CD4-positive, alpha-beta T cell treated with Interleukin-15 for 4 hours (primary cell): ENCODE measurements at places on chromosomes 3 and 15.

DNA sequence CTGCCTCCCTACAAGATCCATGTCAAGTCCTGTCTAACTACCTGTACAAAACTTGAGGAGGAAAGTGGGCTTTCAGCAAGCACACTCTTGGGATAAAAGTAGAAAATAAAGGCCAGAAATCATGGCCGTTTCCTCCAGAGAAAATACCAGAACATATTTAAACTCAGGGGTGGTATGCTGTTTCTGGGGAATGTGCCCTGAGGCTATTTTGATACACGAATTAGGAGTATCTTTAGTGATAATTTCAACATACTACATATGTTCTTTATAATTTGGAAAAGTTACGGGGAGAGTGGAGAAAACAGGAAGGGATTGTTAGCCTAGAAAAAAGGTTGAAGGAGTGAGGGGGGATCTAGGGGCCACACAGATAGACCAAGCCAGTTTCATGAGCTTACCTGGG is 18.7 kb upstream of the PDCD6IP start:
- DNase-seq = no peak

- DNase-seq = no peak
Measured at GRCh38 chr3:194487289-194488054, 670 bp upstream of the ATP13A3 start.

GRCh38 chr15:52710050-52710707 is 31.0 kb upstream of the ATOSA start:
- no peak for DNase-seq

DNA sequence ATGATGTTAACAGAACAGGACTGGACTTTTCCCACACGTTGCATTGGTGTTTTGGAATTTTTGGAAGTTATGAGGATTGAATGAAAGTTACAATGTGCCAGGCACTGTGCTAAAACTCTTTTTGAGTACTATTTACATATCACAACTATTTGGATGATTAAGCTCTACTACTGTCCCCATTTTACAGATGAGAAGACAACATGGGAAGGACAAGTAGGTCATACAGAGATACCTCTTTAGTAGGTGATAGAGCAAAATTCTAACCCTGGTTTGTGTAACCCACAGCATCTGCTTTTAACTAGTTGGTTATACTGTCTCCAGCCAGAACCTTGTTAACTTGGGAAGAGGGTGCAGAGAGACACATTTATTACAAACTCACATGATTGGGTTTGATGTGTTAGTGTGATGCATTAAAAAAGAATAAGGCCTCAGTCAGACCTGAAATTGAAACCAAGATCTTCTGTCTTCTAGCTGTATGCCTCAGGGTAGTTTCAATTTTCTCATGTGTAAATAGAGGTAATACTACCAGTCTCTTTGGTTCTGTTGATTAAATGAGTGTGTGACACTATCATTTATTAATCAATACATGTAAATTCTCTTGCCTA is 1.4 kb downstream of the NDUFB4 start:
- DNase-seq = no peak

DNA sequence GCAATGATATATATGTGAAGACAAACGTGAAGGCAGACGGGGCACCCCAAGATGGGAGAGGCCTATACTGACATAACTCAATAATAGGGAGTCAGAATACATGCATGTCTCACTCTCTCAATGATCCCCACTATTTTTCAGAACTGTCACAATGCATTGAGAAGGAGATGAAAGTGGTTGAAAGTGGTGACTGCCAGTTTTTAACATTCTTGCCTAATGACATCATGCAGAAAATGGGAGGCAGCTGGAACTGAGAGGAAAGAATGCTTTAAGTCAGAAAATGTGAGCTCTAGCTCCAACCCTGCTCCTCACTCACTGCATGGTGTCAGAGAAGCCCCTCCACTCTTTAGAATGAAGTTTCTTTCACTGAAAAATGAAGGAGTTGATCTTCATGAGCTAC is 55.3 kb upstream of the P2RY1 start:
- no peak for DNase-seq

GRCh38 chr3:127062926-127063325 is 80.0 kb downstream of the PLXNA1 start:
- no peak for DNase-seq

DNA sequence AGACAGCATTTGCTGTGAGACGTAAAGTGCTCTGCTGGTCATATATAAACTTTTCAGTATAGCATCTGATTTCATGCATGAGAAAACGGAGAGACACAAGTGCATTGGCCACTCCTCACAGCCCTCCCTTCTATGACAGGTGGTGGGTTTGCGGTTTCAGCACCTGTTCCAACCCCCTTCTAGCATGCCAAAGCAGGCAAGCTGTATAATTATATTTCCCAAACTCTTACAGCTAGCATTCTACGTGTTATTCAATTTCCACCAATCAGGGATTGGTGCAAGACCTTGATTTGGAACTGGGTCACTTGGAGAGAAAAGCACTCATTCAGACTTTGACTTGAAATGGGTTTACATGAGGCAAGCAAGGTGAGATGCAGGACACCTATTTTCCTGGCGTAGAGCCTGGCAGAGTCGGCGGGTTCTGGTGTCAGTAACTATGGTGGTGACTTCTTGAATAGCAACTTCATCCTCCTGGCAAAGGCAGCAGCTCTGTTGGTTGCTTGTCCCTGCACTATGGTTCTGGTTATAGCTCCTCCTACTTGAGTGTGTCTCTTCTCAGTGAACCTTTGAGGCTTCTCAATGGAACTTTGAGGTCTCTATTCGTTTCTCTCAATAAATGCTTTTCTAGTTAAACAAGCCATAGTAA is 356.5 kb downstream of the TBL1XR1 start:
- DNase-seq = no peak

DNA sequence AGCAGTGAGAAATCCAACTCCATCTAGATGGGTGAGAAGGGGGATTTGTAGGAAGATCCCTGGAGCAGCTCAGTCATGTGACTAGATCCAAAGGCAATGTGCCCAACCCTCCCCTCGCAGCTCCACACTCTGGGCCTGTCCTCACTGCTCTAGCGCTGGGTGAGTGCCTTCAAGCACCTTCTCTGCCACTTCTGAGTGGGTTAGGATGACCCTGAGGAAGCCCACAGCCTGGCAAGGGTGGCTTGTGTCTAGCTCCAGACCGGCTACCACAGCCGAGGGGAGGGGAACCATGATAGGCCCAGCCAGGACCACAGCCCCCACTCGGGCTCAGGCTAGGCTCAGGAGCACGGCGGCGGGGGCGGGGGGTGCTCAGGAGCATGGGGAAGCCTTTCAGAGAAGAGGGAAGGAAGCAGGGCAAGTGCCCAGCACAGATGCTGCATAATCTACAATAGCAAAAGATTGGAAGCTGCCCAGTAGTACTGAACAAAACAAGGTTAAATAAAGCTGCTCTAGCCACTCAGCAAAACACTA is 1.7 kb downstream of the SPATA12 start:
- DNase-seq = no peak

DNA sequence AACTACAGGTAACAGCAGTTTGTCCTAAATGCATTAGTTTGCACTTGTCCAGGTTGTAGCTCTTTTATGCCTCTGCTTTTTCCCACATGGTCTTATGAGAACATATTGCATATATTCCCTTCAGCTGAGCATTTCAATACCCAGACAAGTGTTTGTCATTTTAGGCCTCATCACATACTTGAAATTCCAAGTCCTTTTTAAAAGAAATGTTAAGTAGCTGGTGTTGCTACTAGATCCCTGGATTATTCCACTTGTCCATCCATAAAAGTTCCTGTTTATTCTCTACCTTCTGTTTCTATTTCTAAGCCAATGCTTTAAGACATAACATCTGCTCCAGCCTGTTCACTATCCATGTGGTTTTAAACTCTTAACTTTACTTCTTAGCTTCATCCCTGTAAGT is 128.4 kb downstream of the NECTIN3 start:
- DNase-seq = no peak

DNA sequence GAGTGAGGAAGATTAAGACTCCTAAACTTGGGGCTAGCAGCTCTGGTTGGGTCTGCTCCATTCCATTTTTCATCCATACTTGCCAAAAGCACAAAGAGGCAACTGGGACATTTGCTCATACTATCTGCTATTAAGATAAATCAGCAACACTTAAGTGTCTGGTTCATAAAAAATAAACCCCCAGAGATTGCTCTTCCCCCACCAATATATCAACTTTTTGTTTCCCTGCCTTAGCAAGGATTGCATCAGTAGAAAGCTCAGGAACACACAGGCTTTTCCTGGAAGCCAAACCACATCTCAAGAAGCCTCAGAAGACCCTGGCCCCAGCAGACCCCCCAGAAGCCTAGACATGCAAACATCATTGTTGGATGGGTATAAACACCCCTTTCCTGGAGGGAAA is 232.4 kb upstream of the WNT5A start:
- no peak for DNase-seq

DNA sequence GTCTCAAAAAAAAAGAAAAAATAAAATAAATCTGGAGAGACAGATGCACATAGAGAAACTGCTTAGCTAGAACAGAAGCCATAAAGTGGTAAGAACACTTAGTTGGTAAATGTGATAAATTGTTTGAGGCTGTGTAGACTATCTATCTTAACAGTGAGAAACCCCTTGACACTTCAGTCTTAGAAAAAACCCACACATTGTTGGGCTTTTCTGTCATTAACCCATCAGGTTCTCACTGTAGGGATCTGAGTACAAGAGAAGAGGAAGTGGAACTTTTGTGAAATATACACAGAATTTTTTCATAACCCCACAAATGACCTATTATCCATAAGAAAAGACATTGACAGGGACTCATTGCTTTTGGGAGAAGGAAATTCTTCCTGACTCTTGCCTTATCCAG is 24.4 kb downstream of the TP63 start:
- DNase-seq = no peak

- no peak for DNase-seq
Measured at GRCh38 chr3:134622806-134623365, 27.9 kb downstream of the KY start.

DNA sequence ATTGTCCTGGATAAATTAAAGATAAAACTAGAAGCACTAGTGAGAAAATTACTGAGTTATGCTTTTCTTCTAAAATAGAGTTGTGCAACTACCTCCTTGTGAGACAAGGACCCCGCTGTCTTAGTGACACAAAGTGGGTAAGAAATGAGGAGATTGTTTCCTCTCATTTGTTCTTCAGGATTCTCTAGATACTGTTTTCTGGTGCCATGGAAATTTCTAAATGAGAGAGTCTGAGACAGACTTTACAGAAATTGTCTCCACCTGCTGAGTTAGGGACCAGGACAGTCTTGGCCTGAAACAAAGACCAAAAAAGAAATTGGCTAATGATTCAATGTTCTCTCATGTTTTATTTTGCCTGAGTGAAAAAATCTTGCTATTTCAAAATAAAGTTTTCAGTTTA is 427.5 kb downstream of the TUSC7 start:
- no peak for DNase-seq

DNA sequence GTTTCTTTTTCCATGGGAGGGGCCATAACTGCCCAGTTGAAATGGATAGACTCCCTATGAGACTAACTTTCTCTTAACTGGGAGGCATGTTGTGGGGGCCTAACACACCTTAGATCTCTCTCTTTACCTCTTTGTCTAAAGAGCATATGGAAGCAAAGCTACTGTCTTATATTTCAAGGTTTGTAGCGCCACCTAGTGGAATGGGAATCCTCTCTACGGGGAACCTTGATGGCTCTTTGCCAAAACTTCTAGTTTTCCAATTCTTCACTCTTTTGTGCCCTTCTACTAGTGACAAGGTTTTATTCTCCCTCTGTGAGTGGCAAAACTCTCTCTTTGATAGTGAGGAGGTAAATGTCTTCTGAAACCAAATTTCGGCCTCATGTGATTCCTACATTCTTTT is 1030.4 kb upstream of the CADM2 start:
- no peak for DNase-seq

- no peak for DNase-seq
Measured at GRCh38 chr3:189756582-189757078, 125.4 kb downstream of the TP63 start.

GRCh38 chr3:169298247-169298992 is 365.1 kb downstream of the MECOM start:
- no peak for DNase-seq

GRCh38 chr15:35121611-35122359 is 36.7 kb upstream of the NANOGP8 start:
- no peak for DNase-seq

GRCh38 chr15:40918799-40919392 is 10.2 kb upstream of the DLL4 start:
- no peak for DNase-seq

DNA sequence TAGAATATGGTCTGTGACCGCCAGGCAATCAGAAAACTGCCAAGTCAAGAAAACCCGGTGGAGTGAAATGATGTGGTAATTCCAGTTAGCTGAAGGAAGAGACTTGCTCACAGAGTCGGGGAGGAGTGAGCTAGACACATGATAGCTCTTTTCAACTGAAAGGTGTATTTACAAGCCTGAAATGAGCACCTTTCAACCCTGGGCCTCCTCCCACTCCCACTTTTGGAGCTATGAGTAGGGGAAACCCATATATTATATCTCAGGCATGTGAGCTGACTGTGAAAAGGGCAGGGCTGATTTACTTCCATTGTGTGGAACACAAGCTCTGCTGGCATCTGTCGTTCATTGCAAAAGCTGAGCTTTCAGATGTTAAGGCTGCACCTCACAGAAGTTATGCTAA is 960.2 kb downstream of the TUSC7 start:
- no peak for DNase-seq

- DNase-seq = no peak
Measured at GRCh38 chr3:156535162-156535627, 19.7 kb downstream of the SSR3 start.

DNA sequence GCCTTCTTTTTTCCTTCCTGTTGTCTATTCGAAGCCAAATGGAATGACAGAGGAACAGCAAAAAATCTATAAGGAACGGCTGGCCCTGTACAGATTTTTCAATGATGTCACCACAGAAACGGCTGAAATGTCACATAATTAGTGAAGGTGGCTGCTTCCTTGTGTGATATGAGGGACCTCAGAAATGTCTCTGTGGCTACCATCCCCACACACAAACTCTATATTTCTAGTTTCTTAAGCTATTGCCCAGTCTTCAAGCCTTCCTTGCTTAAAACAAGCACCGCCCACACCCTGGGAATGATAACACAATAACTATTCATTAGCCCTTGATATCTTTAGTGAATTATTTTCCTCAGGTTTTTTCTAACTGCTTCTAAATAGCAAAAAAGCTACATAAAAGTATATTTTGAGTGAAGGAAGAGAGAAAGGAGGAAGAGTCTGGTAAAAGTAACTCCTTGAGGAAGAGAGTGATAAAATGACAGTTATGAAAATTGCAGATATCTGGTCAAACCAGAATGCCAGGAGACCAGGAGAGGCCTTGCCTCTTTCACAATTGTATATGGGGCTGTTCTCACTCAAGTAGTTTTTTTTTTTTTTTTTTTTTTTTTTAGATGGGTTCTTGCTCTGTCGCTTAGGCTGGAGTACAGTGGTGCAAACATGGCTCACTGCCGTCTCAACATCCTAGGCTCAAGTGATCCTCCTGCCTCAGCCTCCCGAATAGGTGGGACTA is 38.7 kb downstream of the FMN1 start:
- no peak for DNase-seq

- no peak for DNase-seq
Measured at GRCh38 chr3:132556508-132557159, 40.4 kb upstream of the ACKR4 start.

- DNase-seq = no peak
Measured at GRCh38 chr3:63096248-63097058, 181.7 kb upstream of the SYNPR start.
